Left kidney (tissue), 8 donors: ENCODE measurements at places on chromosomes 1 and 21. TPM values are rescaled to one million over a fixed set of nuclear protein-coding genes. Genes with fewer than 3 reads are reported as not detected.

DNA sequence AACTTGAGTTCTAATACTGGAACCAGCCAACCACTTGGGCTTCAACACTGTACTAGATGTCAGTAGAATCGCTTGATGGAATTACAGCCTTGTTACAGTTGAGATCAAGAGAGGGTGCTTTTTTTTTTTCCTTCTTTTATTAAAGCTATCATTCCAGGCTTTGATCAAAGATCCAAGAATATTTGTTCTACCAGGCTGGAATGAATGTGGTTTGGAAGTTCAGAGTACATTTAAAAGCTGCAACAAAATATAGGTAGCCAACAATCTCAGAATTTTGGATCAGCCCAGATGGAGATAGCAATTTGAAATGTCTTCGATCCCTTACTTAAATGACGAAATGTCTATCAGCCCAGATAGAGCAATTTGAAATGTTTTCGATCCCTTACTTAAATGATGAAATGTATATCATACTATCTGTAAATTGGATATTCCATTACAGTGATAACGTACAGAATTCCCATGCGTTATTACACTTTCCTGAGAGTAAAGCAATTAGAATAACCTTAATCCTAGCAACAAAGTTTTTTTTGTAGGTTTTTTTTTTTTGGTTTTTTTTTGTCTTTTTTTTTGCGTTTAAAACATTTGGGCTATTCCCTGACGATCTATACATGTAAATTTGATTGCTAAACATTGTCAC, 3.6 kb downstream of the ZNF281 start:
- DNase-seq: no peak

DNA sequence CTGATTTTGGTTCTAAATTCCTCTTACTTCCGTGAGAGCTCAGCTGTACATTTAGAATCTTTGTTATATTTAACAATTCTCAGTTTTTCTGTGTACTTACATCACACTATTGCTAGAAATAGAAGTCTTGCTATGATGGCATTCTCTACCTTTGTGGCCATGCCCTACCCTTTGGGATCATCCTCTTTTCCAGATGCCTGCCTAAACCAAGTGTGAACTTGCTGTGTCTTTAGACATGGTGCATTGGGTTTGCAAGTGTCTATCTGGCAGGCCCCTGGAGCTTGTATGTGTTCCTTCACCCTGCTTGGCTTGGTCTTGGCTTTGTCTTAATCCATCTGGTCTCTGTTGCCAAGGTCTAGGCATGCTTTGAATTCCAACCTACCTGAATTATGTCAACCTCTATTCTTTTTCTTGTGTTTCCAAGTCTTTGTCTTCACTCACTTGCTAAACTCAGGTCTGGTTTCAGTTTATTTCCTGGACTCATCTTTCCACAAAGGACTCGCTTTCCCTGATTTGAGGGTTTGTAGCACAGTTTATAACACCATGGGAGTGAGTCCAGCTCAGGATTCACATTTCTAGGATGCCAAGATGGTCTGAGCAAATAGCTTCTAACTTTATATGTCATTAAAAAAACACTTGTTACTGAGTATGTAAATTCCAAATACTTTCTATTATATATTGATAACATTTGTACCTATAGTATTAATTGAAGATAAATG, 20.6 kb upstream of the APOBEC4 start:
- no peak for DNase-seq

Gene FMOD
- polyA plus RNA-seq: 46.4 TPM

DNA sequence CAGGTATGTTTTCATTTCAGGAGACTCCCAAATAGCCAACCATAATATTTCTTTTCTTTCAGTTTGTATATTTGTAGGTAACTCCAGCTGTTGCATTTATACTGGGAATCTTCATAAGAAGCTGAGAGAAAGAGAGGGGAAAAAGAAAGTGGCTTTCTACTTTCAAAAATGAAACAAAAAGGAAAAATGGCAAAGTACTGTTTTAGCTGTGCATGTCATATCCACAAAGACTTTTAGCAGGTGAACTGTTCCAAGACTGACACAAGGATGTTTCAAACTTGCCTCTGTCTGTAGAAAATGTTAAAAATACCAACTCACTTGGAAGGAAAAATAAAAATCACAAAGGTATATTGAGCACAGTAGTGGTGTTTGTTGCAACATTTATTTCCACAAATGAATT, 41.9 kb upstream of the CACYBP start:
- no peak for DNase-seq

Gene C1orf174
- 37.9 TPM for polyA plus RNA-seq
